Endodermal cell (in vitro differentiated cells): ENCODE measurements at places on chromosomes 5 and 9. TPM values are rescaled to one million over a fixed set of nuclear protein-coding genes. Genes with fewer than 3 reads are reported as not detected.

DNA sequence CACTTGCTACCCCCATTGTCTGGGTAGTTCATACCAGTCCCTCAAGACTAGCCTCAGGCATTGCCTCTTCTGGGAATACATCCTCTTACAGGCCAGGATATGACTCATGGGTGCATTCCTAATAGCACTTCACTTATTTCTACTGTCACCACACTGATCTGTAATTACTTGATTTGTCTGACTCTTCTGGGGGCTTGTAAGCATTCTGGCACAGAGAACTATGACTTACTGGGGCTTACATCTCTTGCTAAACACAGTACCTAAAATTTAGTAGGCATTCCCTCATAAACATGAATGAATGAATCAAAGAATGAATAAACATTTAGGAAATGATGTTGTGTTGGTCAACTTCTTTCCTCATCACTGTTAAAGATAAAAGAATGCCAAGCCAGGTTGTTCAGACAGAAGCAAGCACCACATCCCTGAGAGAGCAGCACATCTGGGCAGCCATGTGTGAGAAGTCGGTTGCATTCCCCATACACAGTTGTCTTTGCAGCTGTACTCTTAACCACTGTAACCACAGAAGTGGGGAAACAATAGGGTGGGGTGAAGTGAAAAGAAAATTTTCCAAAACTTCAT lies 27.6 kb downstream of the IL7R start:
- H3K27ac ChIP-seq: no peak overlapping the region
- DNase-seq: no peak
- H3K4me3 ChIP-seq: no peak overlapping the region
- no peaks in the 10 kb centered on the region for H3K36me3 ChIP-seq
- H3K27me3 ChIP-seq: no peaks in the 10 kb centered on the region
- peaks cover 3% of the 10 kb centered on the region for H3K4me1 ChIP-seq

- H3K4me1 ChIP-seq: no peaks in the 10 kb centered on the region
- peaks cover 84% of the 10 kb centered on the region for H3K36me3 ChIP-seq
- no peak for DNase-seq
- no peak overlapping the region for H3K27ac ChIP-seq
These were observed 63.1 kb downstream of the CHD1 start for GRCh38 chr5:98865690-98866089.

The EXD3 gene
- total RNA-seq: 28.5 to 35.3 TPM (median 31.0 TPM) in 3 replicates

- no peaks in the 10 kb centered on the region for H3K4me1 ChIP-seq
- no peaks in the 10 kb centered on the region for H3K27me3 ChIP-seq
These were observed 78.4 kb downstream of the MAP1B start for GRCh38 chr5:72185496-72186329.
